Esophagus squamous epithelium (tissue), 5 donors: ENCODE measurements at places on chromosomes 3 and 15.

GRCh38 chr3:168416446-168416845 lies 320.7 kb upstream of the GOLIM4 start:
- no peak for DNase-seq

DNA sequence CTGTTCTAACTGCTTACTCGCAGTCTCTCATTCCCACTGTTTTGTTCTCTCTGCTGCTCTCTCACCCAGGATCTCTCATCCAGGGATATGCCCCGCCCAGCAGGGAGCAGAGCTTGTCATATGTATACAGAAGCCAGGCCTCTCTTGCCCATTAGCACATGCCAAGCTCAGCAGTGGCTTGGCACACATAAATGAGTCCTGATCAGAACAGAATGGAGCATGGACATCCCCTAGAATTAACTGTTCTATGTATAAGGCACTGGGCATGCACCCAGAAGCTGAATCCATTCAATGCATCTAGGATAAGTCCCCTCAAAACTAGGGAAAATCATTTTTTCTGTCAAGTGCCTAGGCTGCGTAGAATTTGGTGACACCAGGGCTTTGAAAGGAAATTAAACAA lies 61.6 kb downstream of the IGSF11 start:
- no peak for DNase-seq

DNA sequence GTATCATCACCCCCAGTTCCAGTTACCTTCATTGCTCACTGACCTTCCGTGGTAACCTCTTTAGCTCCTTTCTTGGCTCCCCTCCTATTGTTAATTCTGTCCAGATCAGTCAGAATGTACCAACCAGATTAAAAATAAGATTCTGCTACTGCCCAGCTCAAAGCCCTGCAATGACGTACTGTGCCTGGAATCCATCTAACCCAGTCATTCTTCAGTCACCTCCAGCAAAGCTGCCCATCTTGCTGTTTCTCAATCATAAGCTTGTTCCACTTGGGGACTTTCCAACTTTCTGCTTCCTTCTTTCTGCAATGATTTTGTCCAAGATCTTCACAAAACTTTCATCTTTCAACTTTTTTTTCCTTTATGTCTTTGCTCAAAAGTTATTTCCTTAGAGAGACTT lies 512.0 kb upstream of the ZNF385D start:
- DNase-seq = no peak

GRCh38 chr15:42171795-42172194 lies 15.4 kb upstream of the PLA2G4F start:
- DNase-seq = no peak

- no peak for DNase-seq
Observed at GRCh38 chr3:179072100-179072438, 460 bp upstream of the ZMAT3 start.
